ENCODE measurements at places on chromosomes 5 and 9.

DNA sequence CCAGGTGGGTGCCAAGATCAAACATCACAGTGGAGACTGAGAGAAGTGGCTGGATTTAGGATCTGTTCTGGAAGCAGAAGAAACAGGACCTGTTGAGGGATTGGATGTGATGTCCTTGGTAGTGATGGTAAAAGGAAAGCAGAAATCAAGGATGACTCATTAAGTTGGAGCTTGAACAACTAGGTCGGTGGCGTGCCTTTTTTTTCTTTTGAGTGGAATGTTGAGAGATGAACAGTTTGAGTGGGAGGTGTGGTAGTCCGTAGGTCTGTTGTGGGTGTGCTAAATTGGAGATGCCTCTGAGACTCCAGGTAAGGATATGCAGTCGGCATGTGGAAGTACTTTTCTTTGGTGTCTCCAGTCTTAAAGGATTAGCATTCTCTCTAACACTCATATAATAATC is 92.1 kb upstream of the IL12B start:
- DNase-seq, result no peak

DNA sequence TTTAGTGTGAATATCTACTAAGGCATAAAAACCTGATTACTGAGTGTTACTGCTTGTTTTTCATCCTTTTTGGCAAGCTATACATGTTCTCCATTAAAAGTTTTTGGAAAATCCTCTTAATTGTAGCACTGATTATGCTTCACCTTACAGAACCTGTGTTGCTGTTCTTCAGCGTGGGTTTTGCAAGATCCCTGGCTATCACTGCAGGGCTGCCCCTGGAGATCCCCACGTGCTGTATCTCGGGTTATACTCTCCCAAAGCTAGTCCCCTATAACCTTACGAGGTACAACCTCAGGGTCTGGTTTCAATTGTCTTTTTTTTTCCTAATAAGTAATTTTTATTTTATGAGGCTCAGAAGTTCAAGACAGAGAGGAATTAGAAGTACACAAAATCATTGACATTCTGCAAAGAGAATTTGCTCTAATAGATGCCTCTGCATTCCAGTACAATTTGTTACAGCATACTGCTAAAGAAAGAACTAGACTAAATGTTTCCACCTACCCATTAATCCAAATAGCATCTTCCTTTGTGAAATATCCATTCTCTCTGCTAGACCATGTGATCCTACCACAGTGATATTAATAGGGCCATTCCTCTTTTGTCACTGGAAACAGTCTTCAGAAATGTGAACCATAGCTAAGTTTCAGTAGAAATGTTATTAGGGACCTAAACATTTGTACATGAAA is 25.8 kb upstream of the CAMK4 start:
- no peak for DNase-seq

DNA sequence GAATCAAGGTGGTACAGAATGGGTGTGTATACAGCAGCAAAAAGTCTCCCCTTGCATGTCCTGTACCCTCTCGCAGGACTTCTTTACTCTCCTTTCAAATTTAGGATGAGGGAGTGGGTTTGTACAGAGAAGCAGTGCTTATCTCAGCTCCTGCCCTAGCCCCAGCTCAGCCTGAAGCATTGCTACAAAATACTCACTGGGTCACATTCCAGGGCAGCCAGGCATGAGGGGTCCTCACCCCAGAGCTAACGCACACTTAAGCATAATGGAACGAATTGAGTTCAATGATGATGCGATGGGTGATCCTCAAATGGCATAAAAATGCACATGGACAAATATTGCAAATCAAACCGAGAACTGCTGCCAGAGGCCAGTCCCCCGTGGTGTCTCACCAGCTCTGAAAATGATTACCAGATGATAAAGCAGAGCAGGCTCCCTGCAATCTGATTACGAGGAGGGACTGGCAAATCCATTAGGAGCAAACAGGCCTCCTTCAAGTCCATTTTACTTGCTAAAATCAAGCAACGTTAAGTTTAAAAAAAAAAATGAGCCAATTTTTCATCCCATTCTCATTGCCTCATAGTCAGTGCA is 231.6 kb upstream of the TAS2R1 start:
- DNase-seq, result no peak

- no peak for DNase-seq
Measured at GRCh38 chr5:100161868-100162267, 373.3 kb upstream of the FAM174A start.

DNA sequence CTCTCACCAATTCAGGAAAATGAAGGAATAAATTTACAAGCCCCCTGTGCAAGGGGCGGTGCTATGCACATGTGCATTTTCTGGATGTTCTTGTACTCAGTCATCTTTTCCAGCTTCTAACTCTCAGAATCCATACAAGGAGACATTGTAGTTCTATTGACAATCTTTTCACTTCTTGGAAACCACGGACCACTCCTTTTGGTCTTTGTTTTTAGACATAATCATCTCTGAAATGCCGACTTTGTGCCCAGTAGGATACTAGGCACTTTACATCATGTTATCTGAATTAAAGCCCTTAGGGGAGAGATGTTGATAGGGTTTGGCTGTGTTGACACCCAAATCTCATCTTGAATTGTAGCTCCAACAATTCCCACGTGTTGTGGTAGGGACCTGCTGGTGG is 322.6 kb upstream of the WWC1 start:
- no peak for DNase-seq

DNA sequence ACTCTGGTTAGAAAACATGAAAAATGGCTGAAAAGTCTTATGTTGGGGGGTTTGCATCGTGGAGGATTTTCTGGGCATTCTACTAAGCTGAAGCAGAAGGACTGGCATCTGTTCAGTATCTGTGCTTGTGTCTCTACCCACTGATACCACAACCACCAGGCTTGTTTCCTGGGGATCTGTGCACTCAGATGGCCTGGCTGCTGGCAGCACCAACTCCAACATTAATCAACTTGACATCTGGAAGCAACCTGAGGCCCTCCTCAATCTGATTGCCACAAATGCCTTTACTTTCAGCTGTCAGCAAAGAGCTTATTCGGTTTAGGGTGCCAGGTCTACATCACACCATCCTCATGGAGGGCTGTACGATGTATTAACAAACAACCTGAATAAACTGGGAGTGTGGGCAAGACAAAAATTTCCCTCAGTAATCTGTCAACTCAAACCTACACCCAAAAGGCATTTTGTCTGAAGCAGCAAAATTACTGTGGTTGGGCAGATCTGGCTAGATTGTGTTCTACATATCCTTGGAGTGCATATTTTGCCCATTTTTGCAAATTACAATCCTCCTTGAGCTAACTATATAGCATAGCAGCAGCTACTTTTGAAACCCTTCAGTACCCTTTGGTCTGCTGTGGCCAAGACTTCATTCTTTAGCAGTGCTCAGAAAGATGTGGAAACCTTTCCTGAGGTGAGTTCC is 74.6 kb downstream of the FOXD1 start:
- DNase-seq, result no peak

- no peak for DNase-seq
Measured at GRCh38 chr9:121292801-121293241, 24.9 kb downstream of the GSN start.

GRCh38 chr9:133793471-133793870 is 55.3 kb upstream of the SARDH start:
- no peak for DNase-seq

DNA sequence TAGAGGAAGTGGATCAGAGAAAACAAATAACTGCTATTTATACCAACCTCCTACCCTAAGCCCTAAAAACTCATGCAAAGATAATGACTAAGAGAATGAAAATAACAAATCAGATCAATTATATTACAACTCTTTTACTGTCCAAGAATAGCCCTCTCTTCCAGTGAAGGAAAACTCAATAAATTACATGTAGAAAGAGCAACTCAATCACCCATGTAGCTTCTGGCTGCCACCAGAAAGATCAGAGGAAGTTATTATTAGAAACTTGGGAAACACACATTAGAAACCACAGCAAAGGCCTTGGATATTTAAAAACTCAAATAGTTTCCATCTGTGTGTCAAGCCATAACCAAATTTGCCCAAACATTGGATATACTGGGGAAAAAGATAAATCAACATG is 134.0 kb upstream of the TARS1 start:
- no peak for DNase-seq

- DNase-seq, result no peak
Measured at GRCh38 chr9:37676411-37676830, 25.7 kb downstream of the FRMPD1 start.

DNA sequence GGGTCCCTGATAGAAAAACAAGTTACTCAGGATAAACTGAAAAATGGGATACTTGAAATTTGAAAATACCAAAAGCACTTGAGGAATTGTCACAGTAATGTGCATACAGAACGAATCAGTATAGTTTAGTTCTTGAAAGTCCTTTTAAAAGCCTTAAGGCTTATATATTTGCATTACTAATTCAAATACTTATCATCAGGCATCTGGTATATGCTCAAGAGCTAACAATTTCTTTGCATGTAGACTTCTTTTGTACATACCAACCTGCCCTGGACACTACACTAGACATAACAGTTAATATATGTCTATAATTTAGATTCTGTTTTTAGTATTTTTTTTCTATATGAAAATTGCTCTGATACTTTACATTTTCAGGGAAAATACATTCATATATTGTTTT is 43.2 kb downstream of the SMIM15 start:
- no peak for DNase-seq

DNA sequence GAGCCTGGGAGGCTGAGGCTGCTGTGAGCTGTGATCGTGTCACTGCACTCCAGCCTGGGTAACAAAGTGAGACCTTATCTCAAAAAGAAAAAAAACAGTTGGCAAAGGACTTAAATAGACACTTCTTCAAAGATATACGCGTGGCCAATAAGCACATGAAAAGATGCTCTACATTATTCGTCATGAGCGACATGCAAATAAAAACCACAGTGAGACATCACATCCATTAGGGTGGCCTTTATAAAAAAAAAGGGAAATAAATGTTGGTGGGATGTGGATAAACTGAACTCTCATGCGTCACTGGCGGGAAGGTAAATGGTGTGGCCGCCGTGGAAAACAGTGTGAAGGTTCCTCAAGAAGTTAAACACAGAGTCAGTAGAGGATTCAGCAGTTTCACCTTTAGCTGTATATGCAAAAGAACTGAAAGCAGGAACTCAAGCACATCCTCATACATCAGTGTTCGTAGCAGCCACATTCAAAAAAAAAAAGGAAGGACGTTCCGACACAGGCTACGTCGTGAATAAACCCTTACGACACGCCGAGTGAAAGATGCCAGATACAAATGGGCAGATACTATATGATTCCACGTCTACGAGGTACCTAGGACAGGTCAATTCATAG is 24.5 kb upstream of the NRARP start:
- no peak for DNase-seq

DNA sequence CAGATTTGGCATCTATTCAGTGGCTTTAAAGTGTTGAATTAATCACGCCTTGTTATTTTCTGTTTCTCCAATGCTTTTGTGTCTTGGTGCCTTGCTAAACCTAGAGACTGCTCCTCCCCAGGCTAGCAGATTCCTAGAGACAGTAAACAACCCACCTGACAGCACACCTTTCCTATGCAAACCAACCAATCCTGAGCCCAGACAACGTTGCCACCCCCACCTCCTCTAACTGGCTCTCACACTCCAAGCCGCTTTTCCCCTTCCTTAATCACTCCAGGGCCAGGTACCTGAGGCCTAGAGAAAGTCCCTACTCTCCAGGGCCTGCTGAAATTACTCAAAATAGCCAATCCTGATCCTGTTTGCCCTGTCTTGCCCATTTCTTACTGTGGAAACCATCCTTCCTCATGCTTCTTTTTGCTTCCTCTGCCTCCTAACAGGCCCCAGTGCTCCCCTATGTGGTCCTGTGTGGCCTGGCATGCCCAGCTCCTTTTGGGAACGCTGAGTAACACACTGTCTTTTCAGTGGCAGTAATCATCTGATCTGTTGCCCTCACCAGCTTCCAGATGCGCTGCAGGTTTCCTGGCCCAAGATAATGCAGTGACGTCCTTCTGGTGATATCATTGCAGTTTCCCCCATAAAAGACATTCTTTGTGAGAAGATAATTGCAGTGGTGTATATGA is 53.4 kb downstream of the GAS1 start:
- DNase-seq, result no peak

- no peak for DNase-seq
Measured at GRCh38 chr5:35860686-35861085, 4.0 kb downstream of the IL7R start.

DNA sequence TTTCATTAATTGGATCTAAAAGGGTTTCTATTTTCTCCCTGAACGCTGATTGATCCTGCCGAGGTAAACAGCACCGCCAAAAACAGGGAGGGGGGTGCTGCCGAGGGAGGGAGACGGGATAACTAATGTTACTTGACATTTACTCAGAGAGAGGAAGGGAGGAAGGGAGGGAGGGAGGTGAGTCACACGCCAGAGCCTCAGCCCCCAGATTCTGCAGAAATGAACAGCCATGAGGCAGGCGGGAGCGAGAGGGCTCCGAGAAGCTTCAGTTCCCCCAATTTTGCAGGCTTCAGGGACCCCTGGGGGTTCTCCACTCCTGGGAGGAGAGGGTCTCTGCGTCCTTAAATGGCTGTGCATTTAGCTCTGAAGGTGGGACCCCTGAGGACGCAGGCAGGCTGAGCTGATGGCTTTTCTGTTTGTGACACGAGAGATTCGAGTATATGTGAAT is 59.1 kb upstream of the IER5L start:
- peak; percentile 41 for DNase-seq

- DNase-seq, result no peak
Measured at GRCh38 chr5:93431250-93431649, 149.8 kb downstream of the NR2F1-AS1 start.

GRCh38 chr5:132256086-132256782 is 1.3 kb upstream of the PDLIM4 start:
- no peak for DNase-seq

GRCh38 chr9:126030716-126031115 is 283.5 kb downstream of the PBX3 start:
- DNase-seq, result no peak

DNA sequence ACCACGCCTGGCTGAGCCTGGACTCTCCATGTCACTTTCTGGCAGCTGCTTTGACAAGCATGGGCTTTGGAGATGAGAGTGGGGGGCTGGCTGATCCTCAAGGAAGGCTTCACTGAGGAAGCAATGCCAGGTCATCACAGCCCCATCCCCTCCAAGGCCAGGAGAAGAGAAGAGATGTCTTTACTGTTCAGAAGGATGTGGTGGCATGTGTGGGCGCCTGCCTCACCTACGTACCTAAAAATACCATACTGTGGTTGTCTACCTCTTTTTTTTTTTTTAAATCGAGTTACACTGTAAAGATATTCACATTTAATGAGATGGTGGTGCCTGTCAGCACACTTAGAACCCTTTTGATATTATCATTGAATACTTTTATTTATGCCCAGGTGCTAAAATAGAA is 26.4 kb upstream of the CTNNA1 start:
- DNase-seq, result no peak

- no peak for DNase-seq
Measured at GRCh38 chr5:88049737-88050136, 218.9 kb downstream of the TMEM161B start.

Data from activated CD4-positive, alpha-beta T cell treated with anti-CD3 and anti-CD28 coated beads, Interleukin-2, amount 50 U/mL, for 24 hours (primary cell).